ENCODE measurements at places on chromosomes 3 and 15.

DNA sequence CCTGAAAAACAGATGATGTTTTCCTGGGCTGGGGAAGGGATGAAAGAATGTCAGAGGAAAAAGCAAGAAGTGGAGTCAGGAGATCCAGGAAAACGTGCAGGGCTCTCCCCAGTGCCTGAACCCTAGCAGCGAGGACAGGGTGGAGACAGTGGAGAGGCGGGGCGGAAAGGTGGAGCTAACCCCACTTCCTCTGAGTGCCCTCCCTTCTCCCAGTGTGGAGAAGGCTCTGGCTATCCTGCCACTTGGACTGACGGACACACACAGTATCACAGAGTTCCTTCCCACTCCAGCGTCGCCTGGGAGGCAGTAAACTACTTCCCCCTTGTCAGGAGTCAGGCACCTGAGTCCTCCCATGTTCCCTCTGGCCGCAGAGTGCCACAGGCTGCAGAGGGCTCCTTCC lies 125.3 kb upstream of the CHRNA7 start:
- DNase-seq = no peak

DNA sequence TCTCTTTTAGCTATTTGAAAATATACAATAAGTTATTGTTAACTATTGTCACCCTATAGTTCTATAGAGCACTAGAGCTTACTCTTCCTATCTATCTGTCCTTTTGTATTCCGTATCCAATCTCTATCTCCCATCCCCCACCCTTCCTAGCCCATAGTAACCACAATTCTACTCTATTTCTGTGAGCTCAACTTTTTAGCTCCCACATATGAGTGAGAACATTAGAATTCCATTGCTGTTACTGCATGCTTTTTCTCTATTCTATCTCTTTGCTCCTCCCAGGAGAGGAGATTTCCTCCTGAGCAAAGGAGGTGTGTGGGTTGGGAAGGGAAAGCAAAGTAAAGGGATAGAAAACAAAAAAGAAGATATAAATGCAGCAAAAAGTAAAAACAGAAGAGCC lies 105.6 kb upstream of the SLC4A7 start:
- DNase-seq = no peak

GRCh38 chr15:60162251-60162967 lies 158.3 kb downstream of the FOXB1 start:
- DNase-seq = no peak

DNA sequence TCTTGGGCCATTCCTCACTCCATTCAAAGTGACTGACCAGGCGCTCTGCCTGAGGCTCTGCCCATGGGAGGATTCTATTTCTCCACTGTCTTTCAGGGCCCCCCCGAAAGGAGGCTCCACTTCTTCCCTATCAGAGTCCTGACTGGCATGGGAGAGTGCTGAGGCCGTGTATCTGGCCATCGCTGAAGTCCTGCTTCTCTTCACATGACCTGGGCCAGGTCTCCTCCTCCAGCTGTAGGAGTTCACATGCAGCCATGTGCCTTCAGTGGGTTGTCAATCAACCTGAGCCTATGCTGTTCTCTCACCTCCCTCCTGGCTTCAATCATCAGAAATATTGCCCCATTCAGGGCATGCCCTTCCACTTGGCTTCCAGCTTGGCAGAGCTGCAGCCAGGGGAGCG lies 12.8 kb upstream of the APBA2 start:
- no peak for DNase-seq

- no peak for DNase-seq
Measured at GRCh38 chr3:196003611-196004010, 78.3 kb downstream of the TFRC start.

DNA sequence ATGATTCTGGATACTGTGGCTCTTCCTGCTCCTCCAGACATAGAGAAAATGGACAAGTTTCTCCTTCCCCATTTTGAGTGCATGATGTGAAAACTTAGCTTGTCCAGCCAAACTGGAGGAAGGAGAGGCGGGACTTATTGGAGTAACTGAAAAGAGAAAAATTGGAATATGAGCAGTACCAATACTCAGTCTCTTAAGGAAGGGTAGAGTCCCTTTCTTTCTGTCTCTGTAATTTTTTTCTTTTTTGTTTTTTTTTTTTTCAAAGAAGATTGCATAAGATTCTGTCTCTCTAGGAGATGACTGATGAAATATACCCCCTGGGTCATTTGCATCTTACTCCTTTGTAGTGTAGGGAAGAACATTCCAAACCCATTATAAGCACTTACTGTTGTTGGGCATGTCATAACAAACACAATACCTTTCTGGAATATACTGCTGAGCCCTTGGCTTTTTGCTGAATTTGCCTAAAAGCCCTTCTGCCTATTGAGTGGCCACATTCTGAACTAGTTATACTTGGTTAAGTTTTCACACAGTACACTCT lies 498.1 kb upstream of the TPRG1 start:
- peak; percentile 78 for DNase-seq

DNA sequence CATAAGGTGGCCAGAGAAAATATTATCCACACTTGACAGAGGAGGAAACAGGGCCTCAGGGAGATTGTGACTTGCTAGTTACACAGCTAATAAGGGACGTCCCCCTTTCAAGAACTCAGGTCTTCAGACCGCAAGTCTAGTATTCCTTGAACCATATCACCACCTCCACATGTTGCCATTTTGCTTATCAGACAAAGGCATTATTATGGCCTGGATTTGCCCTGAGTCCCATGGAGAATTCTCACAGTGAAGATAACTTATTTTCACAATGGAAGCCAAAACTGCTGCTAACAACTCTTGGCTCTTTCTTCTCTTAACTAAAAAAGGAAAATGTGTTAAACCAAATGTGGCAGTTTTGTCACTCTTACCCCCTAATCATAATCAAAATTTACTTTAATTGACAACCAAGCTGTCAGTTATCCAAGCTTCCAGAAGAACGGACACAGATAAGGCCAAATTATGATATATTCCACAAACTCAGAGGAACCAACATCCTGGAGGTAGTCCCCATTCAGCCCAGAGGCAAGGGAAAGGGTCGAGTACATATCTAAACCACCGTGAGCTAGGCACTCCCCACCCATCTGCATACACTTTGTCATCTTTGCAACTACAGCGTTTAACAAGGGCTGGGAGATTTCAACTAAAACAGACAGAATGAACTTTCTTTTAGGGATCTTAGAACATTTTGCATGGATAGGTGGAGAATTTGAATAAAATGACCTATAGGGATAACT lies 63.6 kb upstream of the THBS1 start:
- no peak for DNase-seq

DNA sequence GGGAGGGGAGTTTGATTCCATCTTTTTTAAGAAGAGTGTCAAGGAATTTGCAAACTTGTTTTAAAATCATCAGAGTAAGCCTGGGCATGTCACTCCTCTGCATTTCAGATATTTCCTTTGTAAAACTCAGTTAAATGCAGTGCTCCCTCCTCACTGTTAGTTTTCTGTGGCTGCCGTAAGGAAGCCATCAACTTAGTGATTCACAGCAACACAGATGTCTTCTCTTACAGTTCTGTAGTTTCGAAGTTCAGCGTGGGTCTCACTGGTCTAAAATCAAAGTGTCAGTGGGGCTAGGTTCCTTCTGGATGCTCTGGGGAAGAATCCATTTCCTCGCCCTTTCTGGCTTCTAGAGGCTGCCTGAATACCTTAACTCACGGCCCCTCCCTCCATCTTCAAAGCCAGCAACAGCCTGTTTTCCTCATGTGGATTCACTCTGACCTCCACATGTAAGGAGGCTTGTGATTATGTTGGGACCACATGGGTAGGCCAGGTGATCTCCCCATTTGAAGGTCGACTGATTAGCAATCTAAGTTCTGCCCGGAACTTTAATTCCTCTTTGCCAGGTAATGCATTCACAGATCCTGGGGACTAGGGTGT lies 12.4 kb downstream of the ISG20 start:
- DNase-seq = no peak

DNA sequence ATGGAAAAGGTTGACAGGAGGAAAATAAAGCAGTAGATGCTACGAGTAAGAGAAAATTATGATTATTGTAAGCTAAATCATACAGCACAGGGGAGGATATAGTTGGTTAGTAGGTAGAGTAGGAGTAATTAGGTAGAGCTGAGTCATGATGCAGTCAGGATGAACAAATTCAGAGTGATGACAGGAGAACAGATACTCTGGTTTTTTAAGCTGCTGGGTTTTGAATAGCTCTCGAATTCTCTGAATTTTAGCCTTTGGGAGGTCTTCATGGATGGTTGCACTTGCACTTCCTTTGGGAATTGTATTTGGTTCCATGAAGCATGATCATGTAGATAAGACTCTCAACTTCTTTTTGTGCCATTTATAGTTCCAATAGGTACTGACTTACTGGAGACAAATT lies 96.2 kb downstream of the ECT2 start:
- DNase-seq = peak; percentile 55

GRCh38 chr15:41971089-41971894 lies 1.1 kb downstream of the EHD4 start:
- no peak for DNase-seq

GRCh38 chr3:101065962-101066361 lies 72.7 kb upstream of the ABI3BP start:
- peak; percentile 90 for DNase-seq

DNA sequence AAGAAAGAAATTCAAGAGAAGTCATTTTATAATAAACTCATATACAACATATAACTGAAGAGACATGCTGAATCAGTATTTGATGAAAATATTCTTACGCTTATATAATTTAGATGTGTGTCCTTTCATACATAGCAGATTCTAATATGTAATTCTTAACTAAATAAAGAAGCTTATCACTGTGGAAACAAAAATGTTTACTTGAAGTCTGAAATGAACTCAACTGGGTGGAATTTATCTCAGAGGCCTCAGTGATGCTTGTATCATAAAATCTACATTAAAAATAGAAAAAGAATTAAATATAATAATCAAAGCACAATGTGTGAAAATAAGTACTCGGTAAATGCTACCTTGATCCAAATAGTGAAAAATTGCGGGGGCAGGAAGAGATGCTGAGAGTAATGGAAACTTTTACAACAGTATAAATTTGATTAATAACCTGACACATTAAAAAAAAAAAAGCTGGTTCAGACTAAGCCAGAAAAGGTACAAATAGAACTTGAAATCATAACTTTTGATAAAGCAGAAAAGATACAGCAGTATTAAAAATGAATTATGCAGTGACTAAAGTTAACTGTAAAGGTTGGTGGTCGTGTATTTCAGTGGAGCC lies 12.0 kb upstream of the CBLB start:
- no peak for DNase-seq

GRCh38 chr15:67327312-67327711 lies 72.7 kb downstream of the IQCH start:
- no peak for DNase-seq

DNA sequence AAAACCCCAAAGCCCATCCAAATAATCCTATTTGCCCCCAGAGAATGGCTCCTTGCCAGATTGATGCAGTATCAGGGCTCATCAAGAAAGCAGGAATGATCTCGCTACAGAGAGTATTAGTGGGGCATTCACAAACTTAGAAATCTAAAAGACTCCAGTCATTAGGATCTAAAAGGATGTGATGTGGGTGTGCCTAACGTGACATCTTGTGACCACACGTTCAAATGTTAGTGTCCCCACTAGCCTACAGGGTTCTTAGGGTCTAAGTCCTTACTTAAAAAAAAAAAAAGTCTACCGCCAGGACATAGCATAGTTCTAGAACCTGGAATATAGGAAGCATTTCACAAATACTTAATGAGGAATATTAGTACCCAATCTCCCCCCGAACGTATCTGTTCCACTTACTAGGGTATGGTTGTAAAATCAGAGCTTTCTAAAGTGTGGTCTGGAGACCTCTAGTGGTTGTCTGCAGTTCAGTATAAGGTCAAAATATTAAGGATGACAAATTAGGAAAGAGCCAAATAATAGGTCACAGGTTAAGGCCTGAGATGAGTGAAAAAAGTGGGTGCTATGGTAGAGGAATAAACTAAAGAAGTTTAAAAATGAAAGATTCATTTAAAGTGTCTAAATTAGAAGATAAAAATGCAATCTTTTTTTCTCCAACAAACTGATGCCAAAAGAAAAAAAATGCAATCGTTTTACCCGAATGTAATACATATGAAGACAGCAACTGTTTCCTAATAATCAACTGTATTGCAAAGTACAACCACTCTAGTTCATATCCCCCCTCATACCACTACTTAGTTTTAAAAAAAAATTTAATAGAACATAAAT lies 4.2 kb upstream of the CHRM5 start:
- DNase-seq = no peak

DNA sequence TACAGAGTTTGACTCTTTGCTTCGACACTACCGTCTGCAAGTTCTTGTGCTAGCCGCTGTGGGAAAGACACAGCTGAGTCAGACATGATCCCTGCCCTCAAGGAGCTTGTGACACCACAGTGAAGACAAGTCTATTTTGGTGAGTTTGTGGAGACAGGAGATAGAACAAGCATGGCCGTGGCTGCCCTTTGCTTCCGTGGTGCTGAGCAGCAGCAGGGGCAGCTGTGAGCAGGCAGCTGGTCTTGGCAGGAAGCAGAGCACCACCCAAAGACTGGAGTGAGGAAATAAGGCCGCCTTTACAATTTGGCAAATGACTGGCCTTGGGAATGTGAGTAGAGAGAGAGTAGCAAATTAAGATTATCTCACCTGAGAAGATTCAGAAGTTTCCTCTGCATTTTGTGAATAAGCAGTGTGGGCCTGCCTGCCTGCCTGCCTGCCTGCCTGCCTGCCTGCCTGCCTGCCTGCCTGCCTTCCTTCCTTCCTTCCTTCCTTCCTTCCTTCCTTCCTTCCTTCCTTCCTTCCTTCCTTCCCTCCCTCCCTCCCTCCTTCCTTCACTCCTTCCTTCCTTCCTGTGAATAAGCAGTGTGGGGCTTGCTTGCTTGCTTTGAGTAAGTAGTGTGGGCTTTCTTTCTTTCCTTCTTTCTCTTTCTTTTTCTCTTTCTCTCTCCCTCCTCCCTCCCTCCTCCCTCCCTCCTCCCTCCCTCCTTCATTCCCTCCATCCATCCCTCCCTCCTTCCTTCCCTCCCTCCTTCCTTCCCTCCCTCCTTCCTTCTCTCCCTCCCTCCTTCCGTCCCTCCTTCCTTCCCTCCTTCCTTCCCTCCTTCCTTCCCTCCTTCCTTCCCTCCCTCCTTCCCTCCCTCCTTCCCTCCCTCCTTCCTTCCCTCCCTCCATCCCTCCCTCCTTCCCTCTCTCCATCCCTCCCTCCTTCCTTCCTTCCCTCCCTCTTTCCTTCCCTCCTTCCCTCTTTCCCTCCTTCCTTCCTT lies 1.6 kb upstream of the GCNT3 start:
- DNase-seq = no peak

DNA sequence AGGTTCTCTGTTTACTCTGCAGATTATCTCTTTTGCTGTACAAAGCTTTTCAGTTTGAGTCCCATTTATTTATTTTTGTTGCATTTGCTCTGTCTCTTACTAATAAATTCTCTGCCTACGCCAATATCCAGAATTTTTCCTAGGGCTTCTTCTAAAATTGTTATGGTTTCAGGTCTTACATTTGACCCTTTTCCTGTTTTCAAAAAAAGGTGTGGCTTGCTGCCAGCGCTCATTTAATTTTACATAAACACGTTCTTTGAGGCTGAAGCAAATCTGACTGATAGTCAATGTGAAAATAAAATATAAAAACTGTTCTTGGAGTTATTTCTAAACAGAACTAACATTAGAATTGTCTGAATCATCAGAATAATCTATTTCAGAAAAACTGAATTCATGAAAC lies 32.1 kb downstream of the DCBLD2 start:
- DNase-seq = no peak

Data from non-pigmented ciliary epithelial cell (primary cell).